ENCODE measurements at places on chromosomes 12 and 14.

DNA sequence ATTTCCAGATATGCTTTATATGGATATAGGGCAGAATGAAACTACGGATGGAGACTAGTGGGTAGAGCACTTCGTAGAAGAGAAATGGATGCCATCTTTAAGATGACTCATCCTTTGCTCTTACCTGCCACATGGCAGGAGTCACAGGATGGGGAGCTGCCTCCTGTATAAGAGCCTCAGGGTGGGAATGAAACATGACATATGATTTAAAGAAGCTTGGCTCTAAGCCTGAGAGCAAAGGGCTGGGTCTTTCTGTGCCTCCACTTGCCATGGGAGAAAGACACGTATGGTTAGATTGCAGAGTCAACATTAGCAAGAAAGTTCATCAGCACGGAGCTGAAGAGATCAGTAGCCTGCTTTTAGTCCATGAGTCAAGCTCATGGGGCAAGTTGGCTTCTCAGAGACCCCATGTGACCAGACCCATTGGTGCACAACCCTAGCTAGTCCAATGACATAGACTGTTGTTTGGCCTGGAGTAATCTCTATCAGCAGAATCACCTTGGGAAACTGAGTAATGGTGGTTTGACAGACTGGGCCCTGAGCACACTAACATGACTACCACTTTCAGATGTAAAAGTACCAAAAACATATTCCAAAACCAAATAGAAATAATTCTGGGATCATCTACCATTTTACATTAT lies 38.1 kb upstream of the IL22 start:
- DNase-seq: no peak

GRCh38 chr12:108047071-108047550 lies 82.0 kb upstream of the WSCD2 start:
- no peak for DNase-seq

GRCh38 chr12:86723326-86723725 lies 467.1 kb upstream of the MGAT4C start:
- DNase-seq: no peak

GRCh38 chr12:123229051-123229450 lies 3.9 kb downstream of the MPHOSPH9 start:
- no peak for DNase-seq

- no peak for DNase-seq
Observed at GRCh38 chr12:75953312-75953906, 78.2 kb downstream of the PHLDA1 start.

DNA sequence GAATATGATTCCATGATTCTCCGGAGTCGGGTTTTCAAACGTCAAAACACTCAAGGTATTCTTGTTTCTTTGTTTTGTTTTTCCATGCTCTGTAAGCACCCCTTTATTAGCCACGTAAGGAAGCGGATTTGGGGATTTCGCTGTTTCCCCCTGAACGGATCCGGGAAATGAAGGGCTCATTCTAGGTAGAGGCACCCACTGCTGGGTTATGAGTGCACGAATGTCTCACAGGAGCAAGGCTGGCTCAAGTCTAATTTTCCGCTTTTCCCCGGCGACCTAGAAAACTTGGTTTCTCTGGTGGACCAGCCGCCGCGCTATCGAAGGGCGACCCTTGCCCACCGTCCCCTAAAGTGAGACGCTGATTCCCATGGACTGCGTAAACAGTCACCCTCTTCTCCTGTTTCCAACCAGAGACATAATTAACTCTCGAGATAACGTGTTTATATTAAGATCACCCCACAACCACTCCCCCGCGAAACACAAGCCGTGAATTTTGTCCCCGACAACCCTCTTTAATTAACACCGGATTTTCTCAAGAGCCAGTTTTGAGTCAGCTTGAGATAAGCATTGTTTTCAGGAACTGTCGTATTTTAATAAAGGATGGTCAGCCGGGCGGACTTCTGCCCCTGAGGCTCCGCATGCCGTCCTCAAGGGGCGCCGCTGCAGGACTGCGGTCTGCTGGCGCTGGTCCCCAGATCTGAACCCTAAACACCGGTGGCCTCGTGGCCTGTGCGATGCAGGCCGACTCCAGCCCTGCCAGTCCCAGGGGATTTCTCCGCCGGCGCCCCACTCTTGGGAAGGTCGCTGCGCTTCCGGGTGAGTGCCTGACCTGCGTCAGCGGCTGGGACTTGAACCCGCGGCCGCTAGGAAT lies 515 bp upstream of the ABCC9 start:
- DNase-seq: no peak

DNA sequence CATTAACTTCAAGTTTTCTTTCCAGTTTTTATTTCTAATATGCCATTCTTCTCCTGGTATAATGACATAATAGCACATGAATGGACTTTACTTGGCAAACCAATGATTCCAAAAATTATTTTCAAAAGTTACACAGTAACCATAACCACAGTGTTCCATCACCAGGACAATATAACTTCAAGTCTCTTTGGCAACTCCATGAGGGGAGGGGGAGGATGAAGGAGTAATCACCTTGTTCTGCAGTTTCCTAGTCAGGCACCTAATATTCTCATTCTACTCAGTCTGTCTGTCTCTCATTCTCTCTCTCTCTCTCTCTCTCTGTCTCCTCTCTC lies 66.6 kb downstream of the BTG1 start:
- no peak for DNase-seq

DNA sequence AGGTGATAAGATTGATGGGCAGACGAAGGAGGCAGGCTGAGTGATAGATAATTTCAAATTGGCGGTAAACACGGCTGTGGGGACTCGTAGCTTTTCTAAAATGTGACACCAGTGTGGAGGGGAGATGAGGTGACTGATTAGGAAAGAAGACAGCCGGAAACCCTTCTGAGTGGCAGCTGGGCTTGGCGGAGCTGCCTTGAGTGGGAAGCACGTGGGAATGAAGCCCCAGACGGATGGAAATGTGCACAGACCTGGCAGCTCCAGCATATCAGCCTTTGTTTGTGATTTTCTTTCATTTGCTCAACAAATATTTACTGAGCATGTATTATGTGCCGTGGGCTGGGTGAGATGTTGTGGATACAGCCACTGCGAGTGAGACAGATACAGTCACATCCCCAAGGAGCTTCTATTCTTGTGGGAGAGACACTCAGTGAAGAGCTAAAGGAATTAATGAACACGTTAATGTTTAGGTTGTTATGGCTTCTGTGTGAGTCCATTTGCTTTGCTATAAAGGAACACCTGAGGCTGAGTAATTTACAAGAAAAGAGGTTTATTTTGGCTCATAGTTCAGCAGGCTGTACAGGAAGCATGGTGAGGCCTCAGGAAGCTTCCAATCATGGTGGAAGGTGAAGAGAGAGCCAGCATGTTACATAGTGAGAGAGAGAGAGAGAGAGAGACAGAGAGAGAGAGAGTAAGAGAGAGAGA lies 65.5 kb upstream of the LHX5 start:
- no peak for DNase-seq

DNA sequence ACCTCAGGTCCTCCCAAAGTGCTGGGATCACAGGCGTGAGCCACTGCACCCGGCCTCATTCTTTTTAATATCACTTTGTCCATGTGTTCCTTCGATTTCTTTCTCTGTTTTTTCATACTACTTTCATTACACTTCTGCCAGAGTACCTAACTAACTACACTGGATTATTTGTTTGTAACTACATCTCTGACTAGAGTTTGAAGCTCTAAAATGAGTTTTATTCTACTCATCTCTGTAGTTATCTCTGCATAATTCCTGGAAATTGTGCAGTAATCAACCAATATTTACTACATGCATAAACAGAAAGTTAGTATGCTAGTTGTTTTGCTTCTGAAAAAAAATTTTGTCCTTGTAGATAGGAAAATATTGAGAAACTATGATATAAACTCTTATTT lies 15.2 kb downstream of the KLRK1 start:
- DNase-seq: no peak

GRCh38 chr12:82458101-82458500 lies 99.8 kb downstream of the METTL25 start:
- no peak for DNase-seq

DNA sequence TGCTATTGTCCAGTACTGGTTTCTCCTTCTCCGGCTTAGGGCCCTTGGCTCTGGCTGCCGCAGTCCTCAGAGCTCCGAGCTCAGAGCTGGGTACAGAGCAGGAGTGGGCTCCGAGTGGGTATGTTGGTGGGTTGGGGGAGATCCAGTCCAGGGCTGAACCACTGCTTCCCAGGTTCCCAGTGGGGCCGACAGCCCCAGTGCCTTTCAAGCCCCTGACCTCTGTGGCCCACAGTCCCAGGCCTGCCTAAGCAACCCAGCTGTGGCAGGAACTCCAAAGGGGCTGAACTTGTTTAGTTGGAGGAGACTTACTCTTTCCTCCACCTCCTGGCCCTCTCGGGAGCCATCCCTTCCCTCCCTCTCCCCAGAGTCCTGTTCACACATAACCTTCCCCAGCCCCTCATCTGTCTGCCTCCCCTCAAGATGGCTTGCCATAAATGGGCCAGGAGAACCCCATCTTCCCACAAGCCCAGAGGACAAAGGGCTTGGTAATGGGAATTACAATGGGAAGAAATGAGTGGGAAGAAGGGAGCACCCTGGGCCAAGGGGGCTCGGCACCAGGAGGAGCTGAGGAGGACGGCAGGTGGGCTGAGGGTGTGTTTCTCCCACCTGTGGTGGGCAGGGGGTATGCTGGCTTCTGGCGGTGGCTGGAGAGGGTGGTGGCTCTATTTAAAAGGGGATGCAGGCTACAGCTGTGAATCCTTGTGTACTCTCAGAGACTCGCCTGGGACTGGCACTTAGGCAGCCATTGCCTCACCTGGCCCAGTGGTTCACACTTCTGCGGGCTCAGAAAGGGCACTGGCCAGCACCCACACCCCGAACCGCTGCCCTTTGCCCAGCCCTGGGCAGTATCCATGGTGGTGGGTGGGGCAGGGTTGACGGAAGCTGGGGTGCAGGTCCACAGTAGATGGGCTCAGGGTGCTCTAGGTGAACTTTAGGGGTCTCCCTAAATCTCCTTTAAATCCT lies 3.8 kb upstream of the MYH6 start:
- DNase-seq: no peak

DNA sequence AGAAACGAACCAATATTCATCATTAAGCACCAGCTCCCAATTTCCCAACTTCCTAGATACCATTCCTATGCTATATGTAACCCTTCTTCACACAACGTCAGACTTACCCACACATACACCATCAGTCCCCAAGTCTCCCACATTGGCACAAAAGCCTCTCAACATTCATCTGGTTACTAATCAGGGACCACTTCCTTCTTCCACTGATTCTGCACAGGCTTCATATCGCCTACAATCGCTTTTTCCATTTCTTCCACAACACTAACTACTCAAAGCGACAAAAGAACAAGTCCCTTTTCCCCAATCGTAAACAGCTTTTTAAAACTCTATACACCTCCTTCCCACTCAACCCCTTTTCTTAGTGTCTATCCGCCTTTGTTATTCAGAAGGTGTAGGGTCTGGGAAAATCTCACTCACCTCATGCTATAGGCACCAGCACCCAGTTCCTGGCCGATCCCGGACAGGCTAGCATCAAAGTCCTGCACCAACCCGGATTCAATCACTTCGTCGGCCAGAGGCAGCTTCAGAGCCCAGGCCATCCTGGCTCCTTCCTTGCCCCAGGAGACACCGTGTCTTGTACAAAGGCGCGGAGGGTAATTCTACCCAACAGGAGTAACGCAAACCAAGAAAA lies 936 bp downstream of the TFCP2 start:
- DNase-seq: no peak

DNA sequence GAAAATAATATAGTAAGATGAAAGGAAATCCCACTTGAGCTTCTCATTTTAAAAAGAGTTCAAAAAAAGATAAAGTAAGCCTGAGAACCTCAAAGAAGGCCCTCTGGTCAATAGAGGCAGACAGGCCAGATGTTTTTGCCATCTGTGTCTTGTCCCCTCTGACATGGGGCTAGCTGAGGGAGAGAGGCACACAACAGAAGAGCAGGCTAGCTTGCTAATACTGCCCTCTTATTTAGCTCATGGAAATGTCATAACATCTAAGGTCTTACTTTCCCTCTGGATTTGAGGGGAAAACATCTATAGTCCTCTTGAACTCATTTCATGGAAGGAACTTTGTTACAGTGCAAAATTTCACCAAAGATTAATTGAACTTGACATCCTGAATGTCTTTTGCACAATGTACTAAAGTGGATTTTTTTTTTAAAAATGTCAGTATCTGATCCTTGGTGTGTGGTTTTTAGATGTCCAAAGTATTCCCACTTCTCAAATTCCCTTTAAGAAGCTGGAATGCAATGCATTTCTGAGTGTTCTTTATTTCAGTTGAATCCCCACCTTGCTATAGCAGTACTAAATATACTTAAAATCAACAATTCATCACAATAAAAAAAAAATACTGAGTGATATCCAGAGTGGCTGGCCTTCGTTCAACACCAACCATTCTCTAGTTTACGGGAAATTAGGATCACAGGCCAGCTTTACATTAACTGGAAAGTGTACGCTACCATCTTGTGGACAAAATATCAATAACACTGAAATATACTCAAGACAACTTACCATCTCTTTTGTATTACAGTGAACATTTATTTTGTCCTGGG lies 176.7 kb downstream of the PAH start:
- no peak for DNase-seq

DNA sequence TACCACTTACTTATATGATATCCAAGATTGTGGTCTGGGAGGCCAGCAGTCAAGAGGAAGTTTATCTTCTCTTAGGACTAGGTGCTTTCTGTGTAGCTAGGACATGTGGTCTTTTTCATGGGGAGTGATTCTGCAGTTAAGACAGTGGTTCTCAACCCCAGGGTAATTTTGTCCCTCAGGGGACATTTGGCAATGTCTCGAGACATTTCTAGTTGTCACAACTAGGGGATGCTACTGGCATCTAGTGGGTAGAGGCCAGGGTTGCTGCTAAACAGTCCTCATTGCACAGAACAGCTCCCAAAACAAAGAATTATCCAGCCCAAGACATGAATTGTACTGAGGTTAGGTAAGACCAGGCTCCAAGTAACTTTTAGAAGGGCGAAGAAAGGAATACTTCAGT lies 20.0 kb downstream of the AMDHD1 start:
- no peak for DNase-seq

DNA sequence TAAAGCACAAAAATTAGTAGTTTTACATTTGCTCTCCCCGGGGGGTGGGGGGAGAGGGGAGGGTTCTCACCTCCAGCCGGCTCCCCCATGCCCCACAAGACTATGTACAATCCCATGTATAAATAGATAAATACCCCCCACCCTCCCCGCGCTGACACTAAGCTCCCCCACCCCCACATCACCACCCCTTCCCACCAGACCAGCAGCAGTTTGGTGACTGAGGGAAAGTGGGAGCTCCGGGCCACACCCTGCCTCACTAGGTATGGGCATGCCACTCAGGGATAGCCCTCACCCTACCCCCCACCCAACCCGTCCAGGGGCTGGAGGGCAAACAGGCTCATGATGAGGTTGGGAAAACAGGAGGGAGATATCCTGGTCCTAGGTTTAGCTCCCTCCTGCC lies 1.9 kb upstream of the PRKAG1 start:
- no peak for DNase-seq

GRCh38 chr14:96370528-96370927 lies 7.2 kb downstream of the GSKIP start:
- no peak for DNase-seq

- DNase-seq: no peak
Observed at GRCh38 chr14:75113932-75114539, 12.8 kb downstream of the NEK9 start.
